ENCODE measurements at places on chromosomes 13 and 19.

DNA sequence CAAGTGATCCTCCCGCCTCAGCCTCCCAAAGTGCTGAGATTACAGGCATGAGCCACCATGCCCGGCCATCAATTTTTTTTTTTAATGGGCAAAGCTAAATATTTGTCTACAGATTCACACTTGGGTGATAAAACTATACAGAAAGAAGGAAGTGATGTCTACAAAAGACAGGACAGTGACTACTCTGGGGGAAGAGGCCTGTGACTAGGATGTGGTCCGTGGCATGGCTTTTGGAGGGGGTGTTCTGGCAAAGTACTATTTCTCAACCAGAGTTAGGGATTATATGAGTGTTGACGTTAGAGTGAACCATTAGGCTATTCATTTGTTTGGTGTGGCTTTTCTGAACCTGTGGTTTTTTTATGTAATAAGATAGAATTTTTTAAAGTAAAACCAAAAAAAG, 42.7 kb downstream of the INSR start:
- no peak for DNase-seq

DNA sequence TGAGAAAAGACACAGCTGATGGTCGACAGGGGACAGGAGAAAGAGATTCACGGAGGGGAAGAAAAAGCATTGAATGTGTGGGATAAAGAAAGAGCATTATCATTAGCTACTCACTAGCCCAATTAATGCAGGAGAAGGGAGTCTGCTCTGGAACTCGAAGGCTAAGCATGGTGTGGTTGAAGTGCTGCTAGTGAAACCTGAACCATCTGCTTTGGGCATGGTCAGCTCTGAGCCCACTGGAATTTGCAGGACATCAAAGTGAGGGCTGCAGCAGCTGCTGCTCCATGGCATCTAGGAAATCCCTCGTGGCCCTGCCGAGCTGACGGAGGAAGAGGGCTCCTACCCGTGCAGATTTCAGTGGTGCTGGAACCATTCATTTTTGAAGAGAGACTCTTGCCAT, 320.3 kb downstream of the ATP8A2 start:
- no peak for DNase-seq

- no peak for DNase-seq
Measured at GRCh38 chr19:28632371-28633080, 580.4 kb downstream of the UQCRFS1 start.

GRCh38 chr13:92143766-92144165, 745.3 kb downstream of the GPC5 start:
- no peak for DNase-seq

GRCh38 chr19:36265064-36265463, 50.2 kb downstream of the ZNF146 start:
- DNase-seq, result no peak

DNA sequence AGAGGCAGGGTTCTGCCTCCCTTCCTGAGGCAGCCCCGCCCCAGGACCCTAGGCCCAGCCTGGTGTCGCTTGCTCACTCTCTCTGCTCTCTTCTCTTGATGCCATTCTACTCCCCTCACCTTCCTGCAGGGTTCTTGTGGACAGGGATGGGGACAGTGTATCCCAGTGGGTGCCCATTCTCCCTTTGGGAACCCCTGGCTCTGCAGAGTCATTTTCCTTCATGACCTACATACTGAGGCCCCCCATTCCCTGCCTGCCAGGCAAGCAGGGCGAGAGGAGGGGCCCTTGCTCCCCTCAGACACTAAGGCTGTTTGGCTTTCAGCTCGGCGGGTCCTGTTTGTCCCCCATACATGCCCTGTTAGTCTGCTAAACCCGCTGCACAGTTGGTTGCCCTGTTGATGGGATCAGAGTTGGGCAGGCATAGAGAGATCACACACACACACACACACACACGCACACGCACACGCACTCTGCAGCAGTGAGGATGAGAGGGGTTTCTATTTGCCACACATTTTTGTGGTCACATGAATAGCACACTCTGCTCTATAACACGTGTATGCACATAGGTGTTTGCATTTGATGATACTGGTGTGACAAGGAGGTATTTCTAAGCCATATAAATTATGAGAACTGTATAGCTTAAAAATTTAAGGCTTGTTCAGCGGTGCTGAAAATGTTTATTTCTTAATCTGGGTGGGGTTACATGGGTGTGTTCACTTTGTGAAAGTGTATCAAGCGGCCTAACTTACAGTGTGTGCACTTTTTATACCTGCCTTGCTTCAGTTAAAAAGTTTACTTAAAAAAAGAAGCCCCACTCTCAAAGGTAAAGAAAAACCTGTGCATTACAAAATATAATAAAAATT, 20.3 kb downstream of the NFIX start:
- DNase-seq, result no peak

DNA sequence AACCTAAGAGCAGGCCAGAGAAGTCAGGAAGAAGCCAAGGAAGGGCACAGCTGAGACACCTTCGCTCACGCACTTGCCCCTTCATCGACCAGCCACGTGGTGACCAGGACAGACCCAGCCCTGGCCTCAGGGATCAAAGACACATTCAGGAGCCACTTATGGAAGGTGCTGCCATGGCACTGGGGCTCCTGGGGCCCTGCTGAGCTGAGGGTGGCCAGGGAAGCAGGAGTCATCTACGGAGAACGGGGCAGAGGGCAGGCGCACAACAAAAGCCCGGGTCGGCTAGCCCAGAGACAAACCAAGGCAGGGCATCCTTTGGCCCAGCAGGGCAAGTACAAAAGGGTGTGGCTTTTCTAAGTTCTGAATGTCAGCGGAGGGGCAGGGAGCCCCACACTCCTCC, 2.3 kb downstream of the PLPP2 start:
- DNase-seq, result no peak

DNA sequence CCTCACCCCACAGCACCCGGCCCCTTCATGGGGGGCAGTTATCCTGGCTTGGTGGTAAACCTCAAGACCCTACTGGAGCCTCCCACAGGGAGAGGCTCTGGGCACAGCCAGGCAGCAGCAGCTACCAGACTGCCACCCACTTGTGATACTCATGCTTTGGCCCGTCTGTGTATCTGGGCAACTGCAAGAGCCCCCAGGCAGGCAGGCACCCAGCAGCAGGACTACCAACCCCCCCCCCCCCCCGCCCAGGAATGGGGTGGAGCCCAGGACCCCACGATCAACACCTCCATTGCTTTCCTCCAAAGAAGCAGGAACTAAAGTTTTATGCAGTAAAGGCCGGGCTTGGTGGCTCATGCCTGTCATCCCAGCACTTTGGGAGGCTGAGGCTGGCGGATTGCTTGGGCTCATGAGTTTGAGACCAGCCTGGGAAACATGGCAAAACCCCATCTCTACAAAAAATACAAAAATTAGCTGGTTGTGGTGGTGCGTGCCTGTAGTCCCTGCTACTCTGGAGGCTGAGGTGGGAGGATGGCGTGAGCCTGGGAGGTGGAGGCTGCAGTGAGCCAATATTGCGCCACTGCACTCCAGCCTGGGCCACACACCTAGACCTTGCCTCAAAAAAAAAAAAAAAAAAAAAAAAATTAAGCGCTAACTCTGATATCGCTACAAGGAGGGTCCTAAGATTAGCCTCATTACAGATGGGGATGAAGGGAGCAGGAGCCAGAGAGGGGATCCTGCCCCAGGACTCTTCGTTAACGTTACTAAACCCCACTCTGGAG, 1.1 kb upstream of the LYL1 start:
- DNase-seq, result no peak

- DNase-seq, result no peak
Measured at GRCh38 chr19:7759156-7759555, 3.9 kb upstream of the CLEC4M start.

DNA sequence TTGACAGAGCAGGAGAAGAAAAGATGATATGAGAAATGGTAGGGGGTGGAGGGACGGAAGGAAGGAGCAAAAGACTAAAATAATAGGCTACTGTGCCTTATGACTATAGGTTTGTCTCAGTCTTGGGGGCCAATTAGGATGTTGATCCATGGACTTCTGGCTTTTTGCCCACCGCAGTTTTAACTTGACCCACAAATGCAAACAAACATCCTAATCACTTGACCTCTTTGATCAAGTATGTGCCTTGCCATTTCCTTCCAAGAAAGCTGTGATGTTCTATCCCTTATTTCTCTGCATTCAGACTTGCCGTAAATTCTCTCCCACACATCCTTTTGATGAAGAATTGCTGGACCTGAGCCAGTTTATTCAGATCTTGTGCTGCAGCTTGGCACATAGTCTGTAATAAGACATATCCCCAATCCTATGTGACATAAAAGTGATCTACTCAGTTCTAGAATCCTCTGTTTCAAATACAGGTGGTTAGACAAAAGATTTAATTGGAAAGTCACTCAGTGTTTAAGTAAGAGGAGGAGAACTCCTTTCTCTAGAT, 62.8 kb downstream of the TPT1 start:
- DNase-seq, result no peak

DNA sequence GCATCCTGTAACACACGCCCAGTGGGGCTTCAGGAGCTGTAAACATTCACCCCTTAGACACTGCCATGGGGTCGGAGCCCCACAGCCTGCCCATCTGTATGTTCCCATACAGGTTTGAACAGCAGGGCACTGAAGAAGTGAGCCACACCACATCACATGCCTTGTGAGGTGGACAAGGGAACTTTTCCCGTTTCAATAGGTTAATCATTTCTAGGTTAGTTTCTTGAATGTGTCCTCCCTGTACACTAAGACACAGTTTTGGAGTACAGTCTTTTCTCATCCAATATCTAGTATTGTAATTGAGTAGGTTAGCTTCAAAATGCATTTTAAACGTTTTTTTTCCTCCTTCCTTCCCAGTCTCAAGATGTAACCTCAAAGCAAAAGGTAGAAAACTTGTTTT, 700.2 kb upstream of the PCDH20 start:
- DNase-seq, result no peak

GRCh38 chr13:50928659-50929462, 19.3 kb downstream of the RNASEH2B start:
- no peak for DNase-seq

DNA sequence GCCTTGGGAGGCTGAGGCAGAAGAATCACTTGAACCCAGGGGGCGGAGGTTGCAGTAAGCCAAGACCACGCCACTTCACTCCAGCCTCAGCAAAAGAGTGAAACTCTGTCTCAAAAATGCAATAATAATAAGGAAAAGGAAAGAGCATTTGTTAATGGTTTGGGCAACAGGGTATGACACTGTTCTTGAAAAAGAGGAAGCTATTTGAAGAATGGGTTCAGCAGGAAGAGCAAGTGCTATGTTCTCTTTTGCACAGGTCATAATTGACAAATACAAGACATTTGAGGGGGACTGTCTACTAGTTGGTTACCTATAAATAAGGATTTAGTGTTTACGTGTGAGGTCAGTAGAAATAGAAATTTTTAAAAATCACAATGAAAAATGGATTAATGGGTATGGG, 218.3 kb downstream of the DCT start:
- no peak for DNase-seq

DNA sequence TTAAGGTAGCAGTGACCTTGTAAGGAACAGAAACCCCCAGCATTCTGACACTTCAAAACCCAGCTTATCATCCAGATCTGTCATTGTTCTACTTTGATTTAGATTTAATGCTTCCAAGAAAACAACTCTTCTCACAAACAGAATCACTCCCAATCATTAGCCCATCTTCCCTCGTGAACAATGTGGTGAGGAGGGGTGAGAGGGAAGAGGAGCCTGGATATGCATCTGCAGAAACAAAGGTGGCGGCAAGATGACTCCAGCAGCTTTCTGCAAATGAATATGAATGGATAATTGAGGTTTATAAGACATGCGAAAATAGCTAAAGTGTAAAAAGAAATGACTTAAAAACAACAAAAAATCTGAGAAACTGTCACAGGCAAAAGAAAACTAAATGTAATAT, 859.9 kb upstream of the SLC10A2 start:
- DNase-seq, result no peak

- DNase-seq, result no peak
Measured at GRCh38 chr19:13691569-13692435, 72.5 kb upstream of the MRI1 start.

DNA sequence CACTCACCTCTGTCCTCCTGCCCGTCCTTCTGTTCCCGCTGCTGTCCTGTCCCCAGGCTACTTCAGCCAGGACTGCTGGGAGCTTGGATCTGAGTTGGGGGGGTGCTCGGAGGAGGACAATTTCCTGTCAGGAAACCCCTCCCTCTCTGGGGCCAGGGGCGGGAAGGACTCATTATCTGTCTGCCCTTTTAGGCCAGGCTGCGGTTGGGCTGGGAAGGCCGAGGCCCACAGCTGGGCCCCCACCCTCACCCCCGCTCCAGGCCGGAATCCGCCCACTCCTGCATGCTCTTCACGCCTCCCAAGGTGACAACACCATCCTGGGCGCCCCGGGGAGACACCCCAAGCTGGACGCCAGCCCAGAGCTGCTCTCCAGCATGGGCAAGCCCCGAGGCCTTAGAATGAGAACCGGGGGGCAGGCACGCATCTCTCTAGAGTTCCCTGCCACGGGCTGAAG, at the start of gene EXOC3L2:
Gene EXOC3L2, minus strand, starts transcription at position 74 of the 454 bp plus-strand sequence. CDS start 6,362 bp downstream, outside the sequence.
- DNase-seq, result no peak

GRCh38 chr13:66313413-66313812, 916.7 kb downstream of the PCDH9 start:
- no peak for DNase-seq

DNA sequence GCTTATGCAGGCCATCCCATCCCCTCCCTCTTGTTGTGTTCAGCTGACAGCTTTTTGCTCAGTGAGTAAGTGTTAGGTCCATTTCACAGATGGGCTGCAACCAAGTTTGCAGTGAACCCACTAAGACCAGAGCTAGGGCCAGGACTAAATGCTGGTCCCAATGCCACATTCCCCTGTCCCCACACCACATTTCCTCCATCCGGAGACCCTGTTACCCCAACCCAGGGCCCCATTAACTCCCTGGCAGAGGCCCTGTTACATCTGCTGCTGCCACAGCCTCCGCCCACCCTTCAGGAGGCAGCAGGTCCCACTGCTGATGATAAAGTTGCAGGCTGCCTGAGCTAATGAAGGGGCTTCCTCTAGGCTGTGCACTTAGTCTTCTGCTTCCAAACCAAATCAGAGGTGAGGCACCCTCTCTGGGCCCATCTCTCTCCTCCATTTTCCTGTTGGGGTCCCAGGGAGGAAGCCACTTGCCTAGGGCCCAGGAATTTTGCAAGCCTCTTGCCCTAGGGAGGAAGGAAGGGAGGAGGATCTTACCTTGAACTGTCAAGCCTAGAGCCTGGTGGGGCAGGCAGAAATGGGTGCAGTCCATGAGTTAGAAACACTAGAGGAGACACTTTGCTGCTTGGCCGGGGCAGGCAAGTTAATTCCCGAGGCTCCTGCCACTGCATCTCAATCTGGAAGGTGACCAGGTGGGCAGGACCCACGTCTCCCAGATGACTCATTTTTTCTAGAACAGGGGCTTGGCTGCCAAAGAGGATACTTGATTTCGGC, 3.4 kb upstream of the USF2 start:
- no peak for DNase-seq

DNA sequence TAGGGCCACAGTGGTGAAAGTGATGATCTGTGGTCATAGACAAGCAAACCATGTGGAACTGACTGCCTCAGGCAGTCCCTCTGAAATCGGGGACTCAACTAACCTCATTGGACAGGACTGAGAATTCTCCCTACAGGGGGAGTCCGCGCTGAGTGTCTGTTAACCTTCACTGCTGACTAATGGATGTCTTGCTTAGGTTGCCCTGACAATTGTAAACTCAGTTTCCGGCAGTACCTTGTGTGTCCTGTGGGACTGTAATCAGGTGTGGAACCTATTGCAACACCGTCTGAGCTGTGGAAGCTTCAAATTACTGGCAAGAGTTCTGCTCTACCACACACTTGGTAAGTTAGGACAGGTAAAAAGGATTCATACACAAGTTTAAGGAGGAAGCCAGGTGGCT, 21.8 kb downstream of the ZNF77 start:
- no peak for DNase-seq

All from stimulated activated CD4-positive, alpha-beta T cell treated with anti-CD3 and anti-CD28 coated beads, Interleukin-4, amount 100 ng/mL, for 4 hours (primary cell).